ENCODE measurements at places on chromosomes 7 and 10. TPM values are rescaled to one million over a fixed set of nuclear protein-coding genes. Genes with fewer than 3 reads are reported as not detected.

- DNase-seq = no peak
Observed at GRCh38 chr7:129980667-129981066, 27.9 kb upstream of the UBE2H start.

DNA sequence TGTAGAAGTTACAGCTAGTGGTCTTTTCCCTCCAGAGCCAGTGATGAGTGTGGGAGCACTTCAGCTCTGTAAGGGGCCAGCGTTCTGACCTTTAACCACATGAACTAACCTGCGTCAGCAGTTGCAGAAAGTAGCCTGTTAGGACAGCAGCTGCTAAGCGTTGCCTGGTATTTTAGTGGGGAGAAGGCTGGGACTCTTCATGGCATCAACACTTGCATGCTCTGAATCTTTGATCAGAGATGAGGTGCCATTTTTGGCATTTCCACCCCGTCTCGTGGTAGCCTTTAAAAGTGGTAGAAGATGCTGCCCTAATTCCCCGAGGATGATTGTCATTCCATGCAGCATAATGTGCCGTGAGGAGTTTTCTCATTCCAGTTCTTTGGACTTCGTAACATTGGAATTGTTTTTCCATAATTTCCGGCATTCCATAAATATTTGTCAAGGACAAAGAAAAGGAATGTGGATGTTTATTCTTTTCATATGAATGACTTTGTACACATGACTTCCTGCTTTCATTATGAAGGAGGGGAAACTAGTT is 92.2 kb downstream of the AVL9 start:
- DNase-seq = no peak

DNA sequence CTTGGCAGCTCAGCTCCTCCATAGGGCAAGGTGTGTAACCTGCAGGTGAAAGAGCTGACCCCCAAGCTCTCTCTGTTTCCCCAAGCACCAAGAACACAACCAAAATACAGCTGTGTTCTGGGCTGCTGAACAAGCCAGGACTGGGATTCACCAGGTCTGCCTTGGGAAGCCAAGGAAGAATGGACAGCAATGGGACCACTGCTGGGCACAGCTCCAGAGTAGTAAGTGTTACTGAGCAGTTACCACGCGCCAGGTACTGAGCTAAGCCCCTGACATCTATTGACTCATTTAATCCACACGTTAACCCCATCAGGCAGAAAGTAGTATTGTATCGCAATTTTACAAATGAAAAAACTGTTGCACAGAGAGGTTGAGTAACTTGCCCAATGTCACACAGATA is 168.3 kb downstream of the GRID1 start:
- DNase-seq = no peak

DNA sequence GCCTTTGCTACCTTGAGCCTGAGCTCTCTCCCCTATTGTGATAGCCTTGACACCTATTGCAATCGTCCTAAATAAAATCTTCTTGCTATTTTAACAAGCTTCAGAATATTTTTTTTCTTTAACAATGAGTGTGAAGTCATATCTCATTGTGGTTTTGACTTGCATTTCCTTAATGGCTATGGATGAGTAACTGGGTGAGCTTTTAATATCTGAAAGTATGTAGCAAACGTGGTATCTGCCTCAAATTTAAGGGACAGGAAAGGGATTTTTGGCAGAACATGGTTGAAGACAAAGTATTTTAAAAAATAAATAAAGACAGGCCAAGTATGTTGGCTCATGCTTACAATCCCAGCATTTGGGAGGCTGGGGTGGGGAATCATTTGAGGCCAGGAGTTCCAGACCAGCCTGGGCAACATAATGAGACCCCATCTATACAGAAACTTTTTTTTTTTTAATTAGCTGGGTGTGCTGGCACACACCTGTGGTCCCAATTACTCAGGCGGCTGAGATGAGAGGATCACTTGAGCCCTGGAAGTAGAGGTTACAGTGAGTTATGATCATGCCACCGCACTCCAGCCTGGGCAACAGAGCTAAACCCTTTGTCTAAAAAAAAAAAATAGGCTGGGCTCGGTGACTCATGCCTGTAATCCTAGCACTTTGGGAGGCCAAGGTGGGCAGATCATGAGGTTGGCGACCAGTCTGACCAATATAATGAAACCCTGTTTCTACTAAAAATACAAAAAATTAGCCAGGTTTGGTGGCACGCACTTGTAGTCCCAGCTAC is 319.3 kb upstream of the NRP1 start:
- DNase-seq = no peak

DNA sequence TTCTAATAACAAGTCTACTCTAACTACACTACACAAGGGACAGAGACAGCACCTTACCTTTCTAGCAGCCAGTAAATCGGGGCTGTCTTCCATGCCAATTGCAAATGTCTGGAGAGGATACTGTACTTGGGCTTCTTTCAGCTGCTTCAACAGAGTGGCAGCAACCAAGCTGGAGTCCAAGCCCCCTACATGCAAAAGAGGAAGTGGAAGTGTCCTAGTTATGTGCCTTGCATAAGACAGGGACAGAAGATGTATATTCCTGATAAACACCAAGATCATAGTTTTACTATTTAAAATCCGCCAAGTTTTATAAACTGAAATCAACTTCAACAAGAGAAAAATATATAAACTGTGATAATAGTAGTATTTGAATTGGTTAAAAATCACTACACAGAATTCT is 14.0 kb downstream of the ASNS start:
- DNase-seq = no peak

The MYPN gene
- total RNA-seq = 0.05 TPM
